ENCODE measurements at places on chromosomes 7 and 10.

DNA sequence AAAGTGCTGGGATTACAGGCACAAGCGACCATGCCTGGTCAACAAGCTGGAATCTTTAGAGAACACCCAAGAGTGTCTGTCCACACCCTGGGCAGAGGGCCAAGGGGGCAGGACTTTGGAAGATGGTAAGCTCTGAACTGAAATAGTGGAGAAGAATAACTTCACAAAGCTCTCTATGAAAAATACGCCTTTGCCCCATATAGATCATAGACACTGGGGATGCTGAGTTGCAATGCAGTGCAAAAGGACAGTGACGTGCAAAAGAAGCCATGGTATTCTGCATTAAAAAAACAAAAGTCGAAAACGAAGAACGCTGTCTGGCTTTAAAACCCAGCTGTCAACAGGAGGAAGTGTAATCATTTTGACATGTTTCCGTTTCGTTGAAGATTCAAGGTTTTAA, 353.6 kb downstream of the CALN1 start:
- DNase-seq: no peak

DNA sequence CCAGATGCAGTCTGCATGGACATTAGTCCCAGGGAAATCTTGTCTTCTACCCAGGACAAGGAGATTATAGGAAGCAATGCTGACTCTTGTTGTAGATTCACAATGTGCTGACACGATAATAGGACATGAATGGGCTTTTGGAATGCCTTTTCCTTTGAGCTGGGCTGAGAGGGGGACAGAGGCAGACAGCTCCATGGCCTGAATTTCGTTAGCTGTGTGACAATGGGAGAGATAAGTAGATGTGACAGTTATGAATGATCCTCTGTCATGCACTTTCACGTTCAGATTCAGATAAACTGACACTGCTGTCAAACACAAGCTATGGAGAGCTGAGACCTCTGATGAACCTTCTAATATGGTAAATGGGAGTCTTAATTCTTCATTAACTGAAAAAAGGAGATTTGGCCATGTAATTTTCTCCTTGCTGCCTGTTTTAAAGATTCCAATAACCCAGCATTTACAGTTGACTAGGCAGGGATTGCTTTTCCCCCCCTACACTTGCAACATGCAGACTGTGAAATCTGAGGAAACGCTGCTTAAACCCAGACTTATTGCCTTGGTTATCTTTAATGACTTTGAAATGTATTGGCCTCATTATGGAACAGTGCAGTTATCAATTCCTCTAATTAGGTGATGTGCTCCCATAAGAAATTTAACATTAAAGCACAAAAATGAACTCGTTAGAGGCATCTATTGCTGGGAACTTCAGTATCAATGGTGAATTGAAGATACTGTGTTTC, 669.3 kb downstream of the AUTS2 start:
- DNase-seq: no peak

GRCh38 chr7:1741751-1742554, 71.9 kb downstream of the ELFN1 start:
- DNase-seq: no peak

DNA sequence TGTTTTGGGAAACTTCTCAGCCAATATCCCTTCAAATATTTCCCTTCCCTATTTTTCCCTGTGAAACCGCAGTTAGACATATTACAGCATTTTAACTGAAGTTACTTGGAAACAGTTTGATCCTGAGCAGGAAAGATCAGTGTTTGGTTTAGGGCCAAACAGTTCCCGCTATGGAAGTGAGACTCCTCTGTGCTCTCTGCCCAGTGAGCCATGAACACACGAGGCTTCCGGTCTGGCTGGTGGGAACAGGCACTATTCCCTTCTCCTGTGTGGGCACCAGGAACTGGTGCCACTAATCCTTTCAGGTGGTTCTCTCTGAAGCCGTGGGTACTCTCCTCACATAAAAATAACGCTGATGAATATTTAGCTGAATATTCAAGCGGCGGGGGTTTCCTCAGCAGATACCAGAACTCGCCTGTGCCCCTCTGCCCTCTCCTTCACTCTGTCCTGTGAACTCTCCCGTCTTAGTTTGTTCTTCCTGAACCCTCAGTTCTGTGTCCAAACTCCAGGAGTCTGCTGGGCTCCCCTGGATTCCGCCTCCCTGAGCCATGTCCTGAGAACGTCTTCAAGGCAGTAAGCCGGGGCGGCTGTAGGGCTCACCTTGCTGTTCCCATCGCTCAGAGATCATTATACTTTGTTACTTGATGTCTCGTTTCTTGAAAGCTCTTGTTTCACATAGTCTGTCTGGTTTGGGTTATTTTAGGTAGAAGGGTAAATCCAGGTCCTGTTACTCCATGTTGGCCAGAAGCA, 25.7 kb downstream of the FOXL3 start:
- no peak for DNase-seq

- DNase-seq: no peak
These were observed 160.1 kb downstream of the GATA3 start for GRCh38 chr10:8214587-8214986.

DNA sequence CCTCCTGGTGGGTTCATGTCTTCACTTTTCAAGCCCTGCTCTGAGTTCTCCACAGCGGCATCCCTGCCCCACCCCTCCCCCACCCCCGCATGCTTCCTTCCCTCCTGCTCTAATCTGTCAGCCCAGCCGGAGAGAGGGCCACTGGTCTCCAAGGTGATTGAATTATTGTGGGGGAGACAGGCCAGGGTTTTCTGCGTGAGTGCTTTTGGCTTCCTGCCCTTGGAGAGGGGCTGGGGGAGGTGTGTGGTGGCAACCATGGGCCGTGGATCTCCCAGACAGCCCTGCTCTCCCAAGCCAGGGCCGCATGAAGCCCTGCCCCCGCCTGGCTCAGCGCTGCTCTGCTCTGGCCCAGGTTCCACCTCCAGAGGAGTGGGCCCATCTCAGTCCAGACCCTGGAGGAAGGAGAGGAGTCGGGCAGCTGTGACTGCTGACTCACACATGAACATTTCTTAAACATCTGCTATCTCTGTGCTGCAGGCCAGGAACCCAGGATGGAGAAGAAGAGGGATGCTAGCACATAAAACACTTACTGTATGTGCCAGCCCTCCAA, 109.9 kb downstream of the ZMIZ1 start:
- peak; percentile 77 for DNase-seq

DNA sequence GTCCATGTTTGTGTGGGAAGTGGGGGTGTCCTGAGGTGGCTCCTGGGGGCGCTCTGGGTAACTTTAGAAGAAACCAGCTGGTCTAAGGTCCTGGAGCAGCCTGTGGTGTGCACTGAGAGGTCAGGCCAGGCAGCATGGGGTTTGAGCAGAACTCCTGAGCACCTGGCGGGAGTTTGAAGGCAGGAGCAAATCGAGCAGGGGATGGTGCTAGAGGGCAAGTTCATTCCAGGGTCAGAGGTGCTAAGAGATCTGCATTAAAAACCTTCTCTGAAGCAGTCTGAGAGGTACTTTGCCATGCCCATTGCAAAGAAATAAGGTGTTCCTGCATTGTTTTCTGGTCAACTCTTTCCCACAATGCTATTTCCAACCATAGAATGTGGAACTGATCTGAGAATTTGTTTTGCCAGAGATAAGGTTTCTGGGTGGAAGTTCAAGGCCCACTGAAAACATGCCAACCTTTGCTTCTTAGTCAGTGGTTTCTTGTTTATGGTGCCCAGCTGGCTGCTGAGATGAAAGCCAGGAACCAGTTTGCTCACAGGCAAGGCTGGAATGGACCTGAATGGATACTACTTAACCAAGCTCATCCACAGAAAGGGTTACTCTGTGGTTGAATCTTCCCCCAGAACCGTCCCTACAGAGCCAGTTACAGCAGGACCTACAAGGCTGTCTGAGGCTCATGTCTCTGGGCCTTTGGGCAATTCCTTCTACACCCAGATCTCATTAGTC, 136.3 kb upstream of the TMEM72 start:
- DNase-seq: no peak

Measured in right kidney (tissue), 9 donors.